ENCODE measurements at places on chromosomes 2 and 18.

DNA sequence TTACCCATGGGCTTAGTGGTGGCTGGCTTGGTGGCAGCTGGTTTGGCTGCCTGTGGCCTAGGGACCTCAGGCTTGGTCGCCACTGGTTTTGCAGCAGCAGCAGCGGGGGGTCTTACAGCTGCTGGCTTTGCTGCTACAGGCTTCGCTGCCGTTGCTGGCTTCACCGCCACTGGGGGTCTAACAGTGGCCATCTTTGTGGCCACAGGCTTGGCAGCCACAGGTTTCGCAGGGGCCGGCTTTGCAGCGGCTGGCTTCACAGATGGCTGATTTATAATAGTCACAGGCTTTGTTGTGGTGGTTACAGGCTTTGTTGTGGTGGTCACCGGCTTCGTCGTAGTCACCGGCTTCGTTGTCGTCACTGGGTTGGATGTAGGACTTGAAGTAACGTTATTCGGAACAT is 77.8 kb downstream of the COL6A3 start:
- DNase-seq: no peak

GRCh38 chr2:18925296-18925695 is 335.9 kb upstream of the NT5C1B start:
- no peak for DNase-seq

GRCh38 chr18:54217624-54218023 is 6.8 kb downstream of the MBD2 start:
- DNase-seq: no peak

- DNase-seq: peak; percentile 44
Observed at GRCh38 chr2:42494355-42495233, 812 bp upstream of the KCNG3 start.

- DNase-seq: no peak
Observed at GRCh38 chr2:149020432-149020851, 18.1 kb upstream of the LYPD6B start.

DNA sequence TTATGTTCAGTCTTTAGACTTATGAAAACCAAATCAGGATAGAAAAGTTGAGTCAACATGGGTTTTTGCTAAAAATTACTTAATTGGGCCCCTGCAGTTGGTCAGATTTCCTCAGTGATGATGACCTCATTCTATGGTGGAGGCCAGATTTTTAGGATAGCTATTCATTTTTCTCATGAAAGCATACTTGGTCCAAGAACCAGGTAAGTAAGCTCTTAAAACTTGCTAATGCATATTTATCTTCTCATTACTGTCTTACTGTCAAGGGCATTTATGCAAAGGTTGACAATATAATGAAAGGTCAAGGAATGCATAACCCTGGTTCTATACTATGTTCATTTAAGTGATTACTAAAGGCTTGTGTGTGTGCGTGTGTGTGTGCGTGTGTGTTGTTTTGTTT is 650.6 kb downstream of the SATB2 start:
- no peak for DNase-seq

DNA sequence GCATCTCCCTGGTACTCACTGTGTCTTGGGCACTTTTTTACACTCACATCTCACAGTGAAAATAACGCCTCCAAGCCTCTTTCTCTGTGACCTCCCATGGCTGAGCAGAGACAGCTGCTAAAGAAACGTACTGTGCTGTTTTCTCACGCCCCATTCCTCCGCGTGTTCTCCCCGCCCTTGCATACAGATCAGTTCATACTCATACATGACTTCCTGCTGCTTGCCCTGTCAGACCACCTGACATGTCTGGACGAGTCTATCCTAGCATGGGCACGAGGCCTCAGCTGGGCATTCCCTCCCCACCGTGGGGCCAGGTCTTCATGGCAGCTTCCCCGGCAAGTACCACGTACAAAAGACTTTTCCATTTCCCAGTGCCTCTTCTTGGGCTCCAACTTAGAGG is 21.2 kb upstream of the IL1A start:
- no peak for DNase-seq

DNA sequence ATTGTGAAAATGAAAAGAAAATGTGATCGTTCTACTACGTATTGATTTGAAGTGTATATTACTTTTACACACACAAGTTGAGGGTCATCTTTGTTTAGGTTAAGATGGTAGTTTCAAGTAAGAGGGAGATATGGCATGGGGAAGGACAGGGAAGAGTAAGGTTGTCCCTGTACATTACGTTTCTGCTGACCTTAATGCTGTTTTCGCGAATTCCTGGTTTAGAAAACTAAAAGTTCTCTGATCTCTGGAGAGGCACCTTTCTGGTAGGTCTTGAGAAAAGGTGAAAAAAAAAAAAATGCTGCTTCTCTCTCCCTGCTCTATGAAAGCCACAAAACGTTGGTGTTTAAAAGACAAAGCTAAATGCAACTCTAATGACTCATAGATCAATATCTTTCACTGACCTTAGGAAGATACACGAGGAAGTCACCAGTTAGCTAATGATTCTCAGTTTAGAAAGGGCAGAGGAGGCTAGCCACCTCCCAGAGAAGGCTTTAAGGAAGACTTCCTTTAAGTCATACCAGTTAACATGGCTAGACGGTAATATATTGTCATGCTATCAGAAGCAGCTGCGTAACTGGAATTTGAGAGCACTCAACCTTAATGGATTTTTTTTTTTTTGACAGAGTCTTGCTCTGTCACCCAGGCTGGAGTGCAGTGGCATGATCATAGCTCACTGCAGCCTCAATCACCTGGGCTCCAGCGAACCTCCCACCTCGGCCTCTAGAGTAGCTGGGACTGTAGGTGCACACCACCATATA is 13.2 kb downstream of the TXNDC2 start:
- no peak for DNase-seq

DNA sequence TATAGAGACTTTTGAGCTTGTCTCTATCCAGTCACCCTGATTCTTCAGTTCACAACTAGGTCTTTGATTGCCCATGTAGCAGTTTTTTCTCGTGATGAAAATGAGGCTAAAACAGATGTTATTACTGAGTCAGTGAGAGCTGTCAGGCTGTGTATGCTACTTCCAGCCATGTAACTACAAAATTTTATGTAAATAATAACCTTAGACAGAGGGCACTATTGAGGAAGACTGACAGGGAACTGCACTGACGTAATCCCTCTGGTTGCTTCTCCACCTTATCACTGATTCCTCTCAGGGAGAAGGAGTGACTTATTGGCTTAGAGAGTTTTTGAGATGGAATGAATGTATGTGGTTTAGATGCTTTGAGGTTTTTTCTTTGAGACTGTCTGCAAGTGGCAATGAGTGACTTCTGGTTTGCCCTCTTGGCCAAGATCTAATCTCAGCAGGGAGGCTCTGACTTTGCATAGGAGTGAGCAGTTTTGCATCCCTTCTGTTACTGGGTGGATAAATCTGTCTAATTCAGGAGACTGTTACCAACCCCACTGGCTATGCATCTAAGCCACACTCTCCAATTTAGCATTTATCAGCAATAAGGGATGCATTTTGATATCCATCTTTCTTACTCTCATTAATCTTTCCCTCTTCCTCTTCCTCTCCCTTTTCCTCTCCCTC is 555.2 kb upstream of the FANCL start:
- no peak for DNase-seq

- no peak for DNase-seq
Observed at GRCh38 chr18:43866696-43867095, 589.4 kb upstream of the SYT4 start.

DNA sequence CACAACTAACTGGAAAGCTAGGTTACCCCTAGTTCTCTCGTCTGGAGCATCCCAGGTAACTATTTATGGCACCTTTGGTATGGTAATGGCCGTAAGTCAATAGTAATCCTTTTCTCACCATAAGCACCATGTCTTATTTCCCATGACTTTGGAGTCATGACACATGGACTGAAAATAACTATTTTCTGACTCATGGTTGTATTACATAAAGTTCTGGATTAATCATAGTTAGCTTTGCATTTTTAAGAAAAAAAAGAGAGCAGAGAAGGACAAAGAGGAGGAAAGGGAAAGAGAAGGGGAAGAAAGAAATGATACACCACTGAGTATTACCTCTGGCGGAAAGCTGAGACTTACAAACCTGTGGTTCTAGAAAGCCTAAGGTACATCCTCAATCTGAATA is 99.3 kb downstream of the BIN1 start:
- no peak for DNase-seq

- no peak for DNase-seq
Observed at GRCh38 chr2:113136828-113137775, 9.7 kb downstream of the IL1RN start.

DNA sequence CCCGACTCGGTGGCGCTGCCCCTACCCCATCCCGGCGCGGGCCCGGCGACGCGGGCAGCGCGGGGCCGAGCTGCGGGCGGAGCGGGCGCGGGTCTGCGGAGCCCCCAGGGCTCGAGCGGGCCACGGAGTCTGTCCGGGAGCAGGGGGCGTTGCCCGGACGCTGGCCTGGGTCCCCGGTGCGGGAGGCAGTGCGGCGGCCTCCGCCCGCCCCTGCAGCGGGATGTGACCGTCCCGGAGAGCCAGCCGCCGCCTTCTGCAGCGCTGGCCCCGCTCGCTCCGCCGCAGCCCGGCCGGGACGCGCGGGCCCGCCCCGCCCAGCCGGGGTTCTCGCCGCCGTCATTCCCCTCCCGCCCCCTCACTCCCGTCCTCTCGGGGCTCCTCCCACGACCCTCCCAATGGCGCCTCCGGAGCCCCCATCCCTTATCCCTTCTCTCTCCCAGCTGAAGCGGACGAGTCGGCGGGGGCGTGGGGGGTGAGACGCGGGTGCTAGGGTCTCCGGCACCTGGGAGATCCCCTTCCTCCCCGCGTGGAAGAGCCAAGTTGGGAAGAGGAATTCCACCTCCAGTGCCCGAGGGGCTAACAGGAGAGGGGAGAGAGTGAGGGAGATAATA is at the start of gene FNDC4:
Gene FNDC4 (minus strand): TSS at position 257 of the 611 bp plus-strand sequence. CDS start 521 bp downstream, outside the sequence.
- DNase-seq: no peak

DNA sequence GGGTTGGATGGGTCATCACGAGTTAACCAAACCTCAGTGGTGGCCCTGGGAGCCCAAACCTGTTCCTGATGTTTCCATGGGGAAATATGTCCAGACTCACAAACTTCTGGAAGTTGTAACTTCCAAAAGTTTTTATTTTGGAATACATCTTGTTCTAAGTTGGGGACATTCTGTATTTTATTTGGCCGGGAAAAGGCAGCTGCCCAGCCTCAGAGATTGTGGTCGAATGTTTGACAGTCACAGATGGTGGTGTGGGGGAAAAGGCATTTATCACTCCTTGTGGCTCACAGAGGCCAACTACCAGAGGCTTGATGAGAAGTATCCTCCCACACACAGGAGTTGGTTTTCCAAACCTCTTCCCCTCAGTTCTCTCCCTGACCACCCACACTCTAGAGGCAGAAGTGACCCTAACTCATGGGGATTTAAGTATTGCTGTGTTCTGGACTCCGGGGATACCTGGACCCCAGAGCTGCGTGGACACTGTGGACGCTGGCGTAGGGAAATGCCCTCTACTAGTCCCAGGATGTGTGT is 124.7 kb upstream of the PPP1CB start:
- no peak for DNase-seq

DNA sequence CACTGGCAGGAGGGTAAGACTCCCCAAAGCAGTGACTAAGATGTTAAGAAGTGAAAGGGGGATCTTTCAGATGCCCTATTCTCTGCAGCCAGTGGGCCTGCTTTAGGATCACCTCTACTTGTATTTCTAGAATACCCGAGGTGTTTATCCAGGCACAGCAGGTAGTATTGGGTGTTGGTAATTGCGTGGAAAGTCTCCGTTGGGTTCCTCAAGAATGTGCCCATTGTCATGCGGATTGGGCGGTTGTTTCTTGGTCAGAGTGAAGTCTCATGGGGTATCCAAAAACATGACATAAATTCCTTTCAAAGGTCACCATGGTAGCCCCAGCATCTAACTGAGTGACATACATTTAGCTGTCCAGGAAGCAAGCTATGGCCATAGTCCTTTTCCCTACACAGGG is 308.8 kb downstream of the RPIA start:
- no peak for DNase-seq

GRCh38 chr18:68965817-68966216 is 167.9 kb downstream of the CCDC102B start:
- no peak for DNase-seq

DNA sequence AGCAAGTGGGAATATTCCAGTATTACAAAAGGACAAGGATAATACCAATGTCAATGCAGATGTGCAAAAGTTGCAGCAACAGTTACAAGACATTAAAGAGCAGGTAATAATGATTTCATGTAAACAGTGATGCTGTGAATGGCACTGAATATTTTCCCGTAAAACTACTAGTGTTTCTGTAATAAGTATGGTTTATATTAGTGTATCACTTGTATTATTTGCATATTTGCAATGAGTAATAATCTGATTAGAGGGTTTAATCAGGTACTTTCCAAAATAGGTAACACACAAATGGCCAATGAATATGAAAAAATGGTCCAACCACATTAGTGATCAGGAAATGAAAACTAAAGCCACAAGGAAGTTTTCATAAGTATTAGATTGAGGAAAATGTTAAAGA is 118.0 kb downstream of the MIB1 start:
- DNase-seq: no peak

DNA sequence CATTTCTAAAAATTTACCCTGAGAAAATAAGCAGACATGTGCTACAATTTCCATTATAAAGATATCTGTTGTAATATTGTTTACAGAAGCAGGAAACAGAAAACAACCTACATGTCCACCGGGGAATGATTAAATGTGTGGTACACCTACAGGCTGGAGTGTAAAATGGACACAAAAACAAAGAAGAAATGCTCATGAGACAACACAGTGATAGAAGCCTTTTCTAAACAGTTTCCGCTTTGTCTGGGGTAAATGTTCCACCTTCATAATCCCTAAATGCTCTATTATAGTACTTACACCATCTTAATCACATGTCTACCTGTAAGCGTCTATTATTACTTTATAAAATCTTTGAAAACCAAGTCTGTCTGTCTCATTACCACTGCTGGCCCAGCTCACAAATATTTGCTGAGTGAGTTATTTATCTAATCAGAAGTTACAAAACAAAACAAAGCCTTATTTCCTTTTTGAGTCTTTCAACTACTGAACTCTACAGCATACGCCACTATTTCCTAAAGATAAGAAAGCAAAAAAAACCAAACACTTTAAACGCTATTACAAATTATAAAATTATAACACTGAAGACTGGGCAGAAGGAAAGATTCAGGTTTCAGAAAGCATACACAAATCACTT is 95.3 kb downstream of the PIGN start:
- DNase-seq: no peak

DNA sequence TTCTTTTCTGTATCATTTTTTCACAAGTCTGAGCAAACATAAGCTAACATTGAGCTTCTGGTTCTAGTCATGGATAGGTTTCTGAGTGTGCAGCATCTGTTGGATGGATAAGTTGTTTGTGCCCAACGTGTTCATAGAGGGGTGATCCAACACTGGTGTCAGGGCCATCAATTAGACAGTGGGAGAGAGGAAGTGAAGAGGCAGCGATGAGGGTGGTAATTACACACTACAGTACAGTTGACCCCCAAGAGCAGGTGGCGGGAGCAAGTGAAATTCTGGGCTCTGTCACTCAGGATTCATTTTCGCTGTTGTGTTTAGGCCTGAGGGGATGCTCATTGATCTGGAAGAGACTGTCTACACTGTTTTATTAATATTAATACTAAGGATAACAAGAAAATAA is 180.0 kb upstream of the CXCR4 start:
- no peak for DNase-seq

GRCh38 chr2:134690629-134691215 is 28.1 kb downstream of the TMEM163 start:
- no peak for DNase-seq

- DNase-seq: no peak
Observed at GRCh38 chr18:62328586-62329525, 3.7 kb downstream of the TNFRSF11A start.

Data from stimulated activated CD8-positive, alpha-beta memory T cell treated with anti-CD3 and anti-CD28 coated beads, Interleukin-15, amount 100 ng/mL, for 24 hours (primary cell).